Stimulated activated CD4-positive, alpha-beta T cell treated with anti-CD3 and anti-CD28 coated beads, Interleukin-1b, Interleukin-23, amount 100 ng/mL, for 24 hours (primary cell): ENCODE measurements at places on chromosomes 7 and 10.

DNA sequence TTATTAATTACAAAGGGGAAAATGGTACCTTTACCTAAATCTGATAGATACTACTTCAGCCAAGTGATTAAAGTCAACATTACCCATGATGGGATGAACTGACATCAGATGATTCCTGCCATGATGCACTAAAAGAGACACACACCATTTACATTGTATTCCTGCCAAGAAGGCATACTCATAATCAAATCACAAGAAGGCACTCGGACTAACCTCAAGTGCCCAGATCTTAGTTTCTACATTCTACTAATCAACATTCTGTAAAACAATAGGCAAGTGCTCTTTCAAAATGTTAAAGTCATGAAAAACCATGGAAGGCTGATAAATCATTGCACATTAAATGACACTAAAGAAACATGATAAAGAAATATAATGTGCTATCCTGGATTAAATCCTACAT is 44.4 kb downstream of the SLC35G1 start:
- DNase-seq = no peak

GRCh38 chr7:16774986-16775385 is 21.4 kb downstream of the TSPAN13 start:
- no peak for DNase-seq

- no peak for DNase-seq
Observed at GRCh38 chr7:47579458-47579857, 2.5 kb downstream of the TNS3 start.

DNA sequence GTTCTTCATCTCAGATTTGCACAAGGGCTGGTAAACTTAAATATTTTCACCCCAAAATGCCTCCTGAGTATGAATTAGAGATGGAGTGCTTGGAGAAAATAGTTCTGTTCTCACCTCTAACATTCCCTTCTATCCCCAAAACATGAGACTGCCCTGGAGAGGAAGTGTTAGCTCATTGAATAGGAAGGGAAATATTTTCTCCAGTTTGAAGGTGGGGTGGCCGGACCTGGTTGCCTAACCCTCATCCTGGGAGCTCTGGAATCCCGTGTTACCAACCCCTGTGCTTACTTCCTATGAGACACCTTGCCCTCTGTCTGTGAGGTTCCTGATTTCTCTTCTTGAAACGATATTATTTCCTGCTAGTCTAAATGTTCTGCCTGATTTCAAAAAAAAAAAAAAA is 779 bp downstream of the IFIT2 start:
- DNase-seq = no peak

DNA sequence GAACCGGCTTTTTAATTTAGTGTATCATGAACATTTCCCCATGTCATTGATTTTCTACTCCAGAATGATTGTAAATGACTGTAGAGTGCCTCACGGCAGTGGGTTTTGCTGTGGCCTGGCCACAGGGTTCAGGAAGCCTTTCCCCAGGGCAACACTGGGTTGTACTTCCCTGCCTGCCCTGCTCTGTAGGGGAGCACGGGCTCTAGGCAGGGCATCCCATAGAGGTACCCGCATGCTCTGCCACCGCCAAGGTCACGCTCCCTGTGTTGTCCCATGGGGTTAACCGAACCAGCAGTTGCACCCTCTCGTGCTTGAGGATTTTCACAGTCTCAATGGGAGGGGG is 63.8 kb downstream of the BPGM start:
- no peak for DNase-seq

DNA sequence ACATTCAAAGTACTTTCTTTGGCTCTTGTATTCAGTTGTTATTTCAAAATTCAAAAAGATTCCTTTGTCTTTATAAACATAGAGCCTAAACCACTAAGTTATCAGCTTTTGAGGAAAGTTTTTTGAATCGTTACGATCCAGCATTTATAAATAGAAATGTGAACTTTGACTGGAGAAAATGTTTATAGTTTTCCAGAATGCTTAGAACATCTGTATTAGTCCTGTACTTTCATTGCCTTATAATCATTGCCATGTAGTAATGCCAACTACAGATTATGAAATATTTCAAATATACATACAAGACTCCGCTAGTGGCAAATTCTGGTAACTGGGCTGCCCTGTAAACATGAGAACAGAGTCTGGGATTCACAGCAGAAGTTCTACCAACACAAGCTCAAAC is 191.3 kb upstream of the PRKCQ start:
- DNase-seq = no peak

- no peak for DNase-seq
Observed at GRCh38 chr10:2284071-2284470, 546.7 kb upstream of the ADARB2 start.

- no peak for DNase-seq
Observed at GRCh38 chr7:132353936-132354335, 222.3 kb downstream of the PLXNA4 start.

GRCh38 chr7:45080265-45080957 is 8.4 kb downstream of the NACAD start:
- no peak for DNase-seq

GRCh38 chr10:45500304-45500703 is 126.3 kb downstream of the ALOX5 start:
- DNase-seq = no peak
